ENCODE measurements at places on chromosomes 3 and 15. TPM values are rescaled to one million over a fixed set of nuclear protein-coding genes. Genes with fewer than 3 reads are reported as not detected.

Gene C3orf49
- total RNA-seq: not detected

Gene RLBP1
- total RNA-seq: not detected

Gene WDR93
- total RNA-seq: not detected

Gene DAPK2
- total RNA-seq: 1.0 TPM

Gene CAMKV
- total RNA-seq: 0.28 TPM

Gene UNC45A
- 42.8 TPM for total RNA-seq

Gene PP2D1
- not detected for total RNA-seq

Gene SLC28A1
- not detected for total RNA-seq

Gene CLDN16
- not detected for total RNA-seq

All from uterus (tissue), 4 donors.